Tongue (tissue), 3 donors: ENCODE measurements at places on chromosomes 1 and 21. TPM values are rescaled to one million over a fixed set of nuclear protein-coding genes. Genes with fewer than 3 reads are reported as not detected.

The OR10J1 gene
- total RNA-seq = not detected

The PRELP gene
- 4.4 TPM for total RNA-seq

The VHLL gene
- total RNA-seq = not detected

The CACHD1 gene
- 12.8 TPM for total RNA-seq

The SMPDL3B gene
- 2.7 TPM for total RNA-seq

The GLIS1 gene
- total RNA-seq = 0.21 TPM

The XPR1 gene
- 12.3 TPM for total RNA-seq

The VANGL2 gene
- 6.9 TPM for total RNA-seq

The HSPA6 gene
- 10.2 TPM for total RNA-seq

The BCL2L15 gene
- 0.41 TPM for total RNA-seq

The C4BPA gene
- not detected for total RNA-seq

The TNN gene
- total RNA-seq = 54.2 TPM

The OR2L13 gene
- total RNA-seq = not detected

The CD2 gene
- total RNA-seq = 1.6 TPM

DNA sequence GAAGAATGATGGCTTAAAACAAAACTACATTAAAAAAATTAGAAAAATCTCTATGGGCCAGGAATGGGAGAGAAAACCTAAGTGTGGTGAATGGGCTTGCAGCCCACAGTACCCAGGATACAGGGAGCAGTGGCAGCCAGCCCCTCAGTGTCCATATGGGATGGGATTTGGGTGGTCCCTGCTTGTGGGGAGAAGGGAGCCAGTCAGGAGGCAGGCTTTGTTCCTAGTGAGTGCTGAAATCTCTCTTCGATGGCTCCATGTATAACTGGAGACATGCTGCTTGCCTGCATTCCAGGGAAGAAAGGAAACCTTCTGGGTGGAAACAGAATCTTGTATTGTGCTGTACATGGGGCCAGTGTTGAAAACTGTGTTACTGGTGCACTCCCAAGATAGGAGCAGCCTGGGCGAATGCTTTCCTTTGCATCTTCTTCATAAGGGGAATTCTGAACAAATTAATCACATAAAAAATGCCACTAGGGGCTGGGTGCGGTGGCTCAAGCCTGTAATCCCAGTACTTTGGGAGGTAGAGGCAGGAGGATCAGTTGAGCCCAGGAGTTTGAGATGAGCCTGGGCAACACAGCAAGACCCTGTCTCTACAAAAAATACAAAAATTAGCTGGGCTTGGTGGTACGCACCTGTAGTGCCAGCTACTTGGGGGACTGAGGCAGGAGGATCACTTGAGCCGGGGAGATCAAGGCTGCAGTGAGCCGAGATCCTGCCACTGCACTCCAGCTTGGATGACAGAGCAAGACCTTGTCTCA lies 36.0 kb downstream of the PTPRU start:
- no peak for DNase-seq

DNA sequence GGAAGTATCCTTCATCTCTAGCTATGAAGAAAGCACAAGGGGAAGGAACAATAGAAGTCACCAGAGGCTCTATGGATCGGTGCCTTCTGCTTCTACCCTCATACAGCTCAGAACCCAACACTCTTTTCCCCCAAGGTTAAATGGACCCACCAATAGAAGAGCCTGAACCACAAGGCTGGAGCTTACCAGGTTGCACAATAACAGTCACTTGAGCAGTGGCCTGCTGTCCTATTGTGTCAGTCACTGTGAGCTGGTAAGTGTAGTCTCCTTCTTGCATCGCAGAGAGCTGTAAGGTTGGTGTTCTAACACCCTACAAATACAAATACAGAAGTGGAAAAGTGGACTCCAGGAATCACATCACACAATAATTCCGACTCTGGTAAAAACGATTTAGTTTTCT lies 103.0 kb downstream of the KIAA0319L start:
- no peak for DNase-seq

- DNase-seq = peak; percentile 54
Observed at GRCh38 chr1:172054172-172054571, 212.9 kb downstream of the DNM3 start.

- peak; percentile 26 for DNase-seq
Observed at GRCh38 chr1:63148825-63149645, 173.3 kb upstream of the FOXD3 start.

GRCh38 chr21:17622018-17622417 lies 9.3 kb upstream of the BTG3 start:
- DNase-seq = no peak

GRCh38 chr1:93779540-93780165 lies 98.0 kb upstream of the BCAR3 start:
- DNase-seq = peak; percentile 83

GRCh38 chr1:86913399-86913895 lies 479 bp downstream of the SELENOF start:
- DNase-seq = no peak

DNA sequence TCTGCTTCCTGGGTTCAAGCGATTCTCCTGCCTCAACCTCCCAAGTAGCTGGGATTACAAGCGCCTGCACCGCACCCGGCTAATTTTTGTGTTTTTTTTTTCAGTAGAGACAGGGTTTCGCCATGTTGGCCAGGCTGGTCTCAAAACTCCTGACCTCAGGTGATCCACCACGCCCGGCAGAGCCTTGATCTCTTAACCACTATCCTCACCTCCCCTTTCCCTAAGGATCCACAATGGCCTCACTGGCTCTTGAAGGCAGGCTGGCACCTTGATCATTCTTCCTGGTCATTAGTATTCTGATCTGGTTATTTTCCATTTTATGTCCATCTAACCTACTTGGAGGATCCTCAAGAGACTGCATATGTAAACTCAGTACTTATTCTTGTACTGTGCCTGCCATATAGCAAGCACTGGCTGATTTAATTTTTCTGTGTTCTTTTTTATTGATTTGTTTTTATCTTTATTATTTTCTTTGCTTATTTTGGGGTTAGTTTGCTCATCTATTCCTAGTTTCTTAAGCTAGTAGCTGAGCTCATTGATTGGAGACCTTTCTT lies 6.3 kb downstream of the RCC1 start:
- DNase-seq = no peak

GRCh38 chr1:185409345-185409744 lies 92.3 kb upstream of the IVNS1ABP start:
- no peak for DNase-seq

DNA sequence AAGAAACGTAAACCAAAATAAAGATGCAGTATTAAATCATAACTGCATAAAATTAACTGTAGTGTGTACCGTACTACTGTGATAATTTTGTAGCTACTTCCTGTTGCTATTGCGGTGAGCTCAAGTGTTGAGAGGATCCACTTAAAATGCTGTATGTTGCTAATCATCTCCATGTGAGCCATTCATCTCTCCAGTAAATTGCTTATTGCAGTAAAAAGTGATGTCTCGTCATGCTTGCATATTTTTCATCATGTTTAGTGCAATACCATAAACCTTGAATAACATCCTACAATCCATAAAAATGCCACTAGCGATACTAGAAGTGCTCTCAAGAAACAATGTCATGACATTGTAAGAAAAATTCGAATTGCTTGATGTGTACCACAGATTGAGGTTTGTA lies 66.3 kb downstream of the RAVER2 start:
- no peak for DNase-seq

- peak; percentile 8 for DNase-seq
Observed at GRCh38 chr1:4396551-4396950, 257.9 kb upstream of the AJAP1 start.

GRCh38 chr1:23074012-23074411 lies 54.7 kb downstream of the KDM1A start:
- no peak for DNase-seq

DNA sequence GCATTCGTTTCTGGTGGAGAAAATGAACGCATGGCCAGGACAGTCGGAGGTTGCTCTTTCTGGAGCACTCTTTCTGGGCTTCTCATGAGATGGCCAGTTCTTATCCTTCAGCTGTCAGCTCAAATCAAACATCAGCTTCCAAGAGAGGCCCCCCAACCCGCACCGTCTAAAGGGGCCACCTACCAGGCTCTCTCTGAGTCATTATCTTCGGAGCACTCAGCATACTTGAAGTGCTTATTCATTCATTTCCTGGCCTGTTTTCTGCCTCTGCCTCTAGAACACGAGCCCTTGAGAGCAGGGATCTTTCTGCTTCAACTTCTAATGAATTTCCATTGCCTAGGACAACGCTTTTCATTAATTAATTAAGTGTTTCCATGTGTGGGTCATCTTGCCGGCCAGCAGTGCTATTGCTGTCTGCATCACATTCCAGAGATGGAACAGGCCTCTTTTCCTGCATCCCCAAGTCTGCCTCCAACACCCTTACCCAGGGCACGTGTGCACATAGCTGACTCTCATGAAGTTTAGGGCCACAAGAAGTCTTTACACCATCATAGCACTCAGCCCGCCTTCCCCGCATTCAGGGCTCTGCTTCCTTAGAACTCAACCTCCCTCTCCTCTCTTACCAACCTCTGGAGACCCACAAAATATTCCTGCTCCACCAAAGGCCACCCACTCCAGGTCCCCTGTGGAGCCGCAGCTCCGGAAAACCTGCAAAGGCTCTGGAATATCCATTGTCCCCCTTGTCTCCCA lies 52.1 kb upstream of the LAPTM5 start:
- DNase-seq = peak; percentile 38

- DNase-seq = no peak
Observed at GRCh38 chr21:32131164-32131563, 147.7 kb downstream of the MIS18A start.

GRCh38 chr1:91647061-91647460 lies 146.4 kb downstream of the CDC7 start:
- no peak for DNase-seq

DNA sequence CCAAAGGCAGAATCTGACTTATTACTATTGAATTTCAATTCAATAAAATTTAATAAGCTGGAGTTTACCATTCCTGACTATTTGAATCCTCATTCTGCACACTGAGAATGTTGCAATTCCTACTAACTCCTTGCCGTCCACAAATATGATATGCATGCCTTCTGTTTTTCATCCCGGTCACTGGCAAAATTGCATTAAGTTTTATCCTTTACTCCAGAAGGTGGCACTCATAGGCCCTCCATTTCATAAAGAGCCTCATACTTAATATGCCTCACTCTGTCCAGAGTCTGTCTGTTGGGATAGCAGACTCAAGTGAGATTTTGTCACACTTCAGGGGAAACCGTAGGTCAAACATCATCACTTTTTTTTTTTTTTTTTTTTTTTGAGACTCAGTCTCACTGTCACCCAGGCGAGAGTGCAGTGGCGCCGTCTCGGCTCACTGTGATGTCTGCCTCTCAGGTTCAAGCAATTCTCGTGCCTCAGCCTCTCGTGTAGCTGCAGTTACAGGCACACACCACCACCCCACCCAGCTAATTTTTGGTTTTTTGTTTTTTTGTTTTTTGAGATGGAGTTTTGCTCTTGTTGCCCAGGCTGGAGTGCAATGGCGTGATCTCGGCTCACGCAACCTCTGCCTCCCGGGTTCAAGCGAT lies 27.3 kb downstream of the F11R start:
- peak; percentile 48 for DNase-seq

- DNase-seq = no peak
Observed at GRCh38 chr1:32349211-32349708, 13.0 kb downstream of the FAM229A start.

- DNase-seq = peak; percentile 86
Observed at GRCh38 chr1:25199819-25200620, 32.3 kb downstream of the SYF2 start.

DNA sequence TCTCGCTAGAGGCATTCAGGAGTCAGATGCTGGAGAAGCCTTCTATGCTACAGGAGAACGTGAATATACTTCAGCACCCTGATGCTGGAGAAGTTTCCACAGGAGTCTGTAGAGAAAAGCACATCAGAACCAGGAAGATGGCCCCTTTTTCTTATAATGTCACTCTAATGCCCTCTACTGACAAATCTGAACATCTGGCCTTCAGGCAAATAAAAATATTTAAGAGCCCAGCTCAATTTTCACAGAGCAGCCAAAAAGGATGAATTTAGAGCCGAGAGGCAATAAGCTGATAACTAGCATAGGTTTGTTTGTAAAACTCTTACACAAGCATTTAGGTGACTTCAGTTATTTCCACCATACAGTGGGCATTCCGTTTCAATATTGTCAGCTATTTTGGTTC lies 3.8 kb upstream of the RRP15 start:
- no peak for DNase-seq

DNA sequence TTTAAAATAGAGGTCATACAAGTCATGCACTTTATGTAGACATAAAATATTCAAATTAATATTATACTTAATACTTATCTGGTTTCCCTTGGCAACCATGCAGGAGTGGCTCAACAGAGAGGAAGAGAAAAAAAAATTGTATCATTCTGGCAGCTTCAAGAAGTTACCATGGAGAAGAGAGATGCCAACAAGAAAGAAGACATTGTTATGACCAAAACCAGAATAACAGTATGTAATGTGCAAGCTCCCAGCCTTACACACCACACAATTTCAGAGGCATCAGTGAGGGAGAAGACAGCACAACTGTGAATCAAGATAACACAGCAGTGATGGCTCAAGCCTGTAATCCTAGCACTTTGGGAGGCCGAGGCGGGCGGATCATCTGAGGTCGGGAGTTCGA lies 49.1 kb upstream of the RCOR3 start:
- no peak for DNase-seq

DNA sequence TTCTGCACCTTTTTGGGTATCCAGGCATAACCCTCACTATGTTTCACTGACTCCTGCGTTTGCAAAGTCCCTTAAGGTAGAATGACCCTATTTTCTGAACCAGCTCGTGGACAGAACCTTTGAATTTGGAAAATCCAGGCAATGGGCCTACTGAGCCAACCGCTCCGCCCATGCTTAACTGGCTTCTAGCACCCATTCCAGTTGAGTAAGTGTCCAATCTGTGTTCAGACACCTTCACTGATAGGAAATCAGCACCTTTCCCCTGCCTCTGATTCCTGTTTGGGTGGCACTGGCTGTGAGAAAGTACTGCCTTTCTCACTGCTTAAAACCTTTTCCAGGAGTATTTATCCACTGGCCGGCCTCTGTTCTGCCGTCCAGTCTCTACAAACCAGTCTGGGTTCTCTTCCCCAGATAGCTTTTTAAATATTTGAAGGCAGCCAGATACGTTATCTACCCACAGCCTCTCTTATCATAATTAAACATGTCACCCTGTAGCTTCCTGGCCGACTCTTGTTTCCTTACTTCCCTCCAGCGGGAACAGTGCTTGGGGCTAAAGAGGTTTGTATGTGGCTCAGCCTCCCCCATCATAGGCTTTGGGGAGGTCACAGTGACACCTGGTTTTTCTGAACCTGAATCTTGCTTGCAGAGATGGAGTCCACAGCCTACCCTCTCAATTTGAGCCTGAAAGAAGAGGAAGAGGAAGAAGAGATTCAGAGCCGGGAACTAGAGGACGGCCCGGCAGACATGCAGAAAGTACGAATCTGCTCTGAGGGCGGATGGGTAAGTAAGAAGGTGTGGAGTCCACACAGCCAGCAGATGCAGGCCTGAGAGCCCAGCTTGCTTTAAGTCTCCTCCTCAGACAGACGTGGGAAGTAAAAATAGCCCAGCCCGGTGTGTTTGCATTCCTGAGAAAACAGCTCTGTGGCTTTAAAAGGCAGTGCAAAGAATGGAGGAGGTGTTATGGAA lies 1.3 kb downstream of the POGK start:
- DNase-seq = no peak
